Suppressor macrophage treated with lipopolysaccharide for 1 hour (primary cell): ENCODE measurements at places on chromosomes 13 and 19.

- DNase-seq: no peak
Measured at GRCh38 chr19:19305696-19306095, 14.6 kb downstream of the SUGP1 start.

GRCh38 chr13:98026457-98026857 lies 73.0 kb downstream of the IPO5 start:
- DNase-seq: no peak

DNA sequence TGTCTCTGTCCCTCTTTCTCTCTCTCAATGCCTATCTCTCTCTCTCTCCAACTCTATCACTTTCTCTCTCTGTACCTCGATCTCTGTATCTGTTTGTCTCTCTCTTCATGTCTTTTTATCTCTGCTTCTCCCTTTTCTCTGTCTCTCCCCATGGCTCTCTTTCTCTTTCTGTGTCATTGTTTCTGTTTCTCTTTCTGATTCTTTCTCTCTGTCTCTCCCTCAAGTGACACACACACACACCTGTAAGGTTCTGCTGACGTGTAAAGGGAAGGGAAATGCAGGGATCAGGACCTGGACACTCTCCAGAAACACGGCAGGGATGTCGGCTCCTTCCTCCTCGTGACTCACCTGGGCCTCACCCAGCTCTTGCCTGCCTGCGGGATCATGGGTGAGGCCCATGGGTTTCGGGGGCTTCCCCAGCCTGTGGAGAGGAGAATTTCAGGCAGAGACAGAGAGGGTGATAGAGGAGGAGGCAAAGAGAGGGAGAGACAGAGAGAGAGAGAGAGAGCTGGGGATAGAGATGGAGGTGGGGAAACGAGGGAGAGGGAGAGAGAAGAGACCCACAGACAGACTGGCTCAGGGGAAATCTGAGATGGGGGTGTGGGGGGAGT lies 5.4 kb upstream of the PLAUR start:
- DNase-seq: peak; percentile 62

- no peak for DNase-seq
Measured at GRCh38 chr13:98252931-98253470, 75.9 kb upstream of the RNF113B start.

GRCh38 chr19:40754611-40755247 lies 3.7 kb downstream of the SNRPA start:
- peak; percentile 82 for DNase-seq

DNA sequence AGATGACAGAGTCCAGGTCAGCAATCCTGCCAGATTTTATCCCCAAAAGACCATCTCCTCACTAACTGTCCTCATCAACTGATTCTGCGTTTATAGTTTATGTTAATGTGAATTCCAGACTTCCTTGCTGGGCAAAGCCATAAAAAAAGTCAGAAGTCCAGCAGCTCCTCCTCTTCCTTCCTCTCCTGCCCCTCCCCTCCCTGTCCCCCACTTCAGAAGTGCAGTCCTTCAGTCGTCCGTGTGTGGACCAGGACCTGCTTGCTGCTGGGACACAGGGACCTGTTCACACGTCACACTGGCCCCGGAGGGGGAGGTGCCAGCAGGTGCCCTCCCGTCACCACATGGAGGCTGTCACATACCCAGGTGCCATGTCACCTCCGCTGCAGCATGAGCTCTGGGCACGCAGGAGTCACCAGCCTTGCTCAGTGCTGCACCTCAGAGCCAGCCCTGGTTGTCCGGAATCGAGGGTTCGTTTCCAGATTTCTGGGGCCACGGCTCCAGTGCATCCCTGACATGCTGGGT lies 4.0 kb upstream of the MCF2L start:
- DNase-seq: no peak

GRCh38 chr13:61728471-61728870 lies 312.8 kb upstream of the PCDH20 start:
- DNase-seq: no peak

DNA sequence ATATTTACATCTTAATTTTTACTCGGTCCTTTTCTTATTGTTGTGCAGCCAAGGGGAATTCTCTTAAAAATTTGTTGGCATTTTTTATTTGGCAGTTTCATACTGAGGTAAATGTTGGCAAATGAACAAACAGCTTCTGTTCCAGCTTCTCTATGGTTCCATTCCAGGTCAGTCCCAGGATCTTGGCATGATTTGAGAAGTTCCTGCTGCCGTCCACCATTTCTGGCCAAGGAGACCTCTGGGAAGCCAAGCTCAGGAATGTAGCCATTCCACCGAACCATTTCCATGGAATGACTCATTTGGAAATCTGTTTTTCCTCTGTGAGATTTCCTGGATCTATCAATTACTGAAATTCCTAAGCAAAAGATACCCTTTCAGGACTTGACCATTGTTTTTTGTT lies 43.9 kb downstream of the SLC10A2 start:
- DNase-seq: no peak

DNA sequence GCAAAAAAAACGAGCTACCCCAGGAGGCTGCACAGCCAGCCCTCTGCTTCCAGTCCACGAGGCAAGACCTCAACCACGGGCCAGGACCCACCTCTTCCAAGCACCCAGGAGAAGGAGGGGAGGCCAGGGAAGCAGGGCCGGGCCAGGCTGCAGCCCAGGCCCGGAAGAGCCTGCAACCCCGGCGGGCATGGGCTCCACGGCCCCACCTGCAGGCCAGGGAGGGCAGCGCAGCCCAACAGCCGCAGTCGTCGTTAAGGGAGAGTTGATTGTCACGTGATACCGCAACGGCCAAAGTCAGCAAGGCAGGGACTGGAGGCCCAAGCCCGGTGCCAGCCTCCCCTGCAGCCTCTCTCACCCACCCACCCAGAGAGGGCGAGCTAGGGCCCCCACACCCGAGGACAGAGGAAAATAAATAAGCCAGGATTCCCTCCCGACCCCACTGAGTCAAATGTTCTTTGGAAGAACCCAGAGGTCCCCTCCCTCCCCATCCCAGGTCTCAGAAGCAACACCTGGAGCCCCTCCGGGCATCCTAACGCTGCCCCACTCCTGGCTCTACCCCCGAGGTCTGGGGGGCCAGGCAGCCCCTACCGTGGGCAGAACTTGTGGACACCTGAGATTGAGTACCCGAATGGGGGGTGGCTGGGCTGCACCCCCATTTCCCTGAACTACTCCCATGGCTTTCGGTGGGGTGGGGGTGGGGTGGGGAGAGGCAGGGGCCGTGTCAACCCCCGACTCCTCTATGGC lies 5.2 kb upstream of the REXO1 start:
- peak; percentile 88 for DNase-seq

GRCh38 chr19:8209462-8210378 lies 550 bp downstream of the CERS4 start:
- peak; percentile 33 for DNase-seq

GRCh38 chr13:40464337-40465014 lies 202.0 kb downstream of the FOXO1 start:
- no peak for DNase-seq

GRCh38 chr13:64718116-64718515 lies 2512.0 kb downstream of the PCDH9 start:
- no peak for DNase-seq

- DNase-seq: no peak
Measured at GRCh38 chr13:27421101-27421871, 3.1 kb upstream of the GTF3A start.

GRCh38 chr13:35994131-35994966 lies 136.8 kb downstream of the DCLK1 start:
- DNase-seq: no peak

GRCh38 chr13:94028650-94029049 lies 450.8 kb downstream of the DCT start:
- no peak for DNase-seq

- no peak for DNase-seq
Measured at GRCh38 chr13:21330126-21330861, 128.8 kb downstream of the ZDHHC20 start.

DNA sequence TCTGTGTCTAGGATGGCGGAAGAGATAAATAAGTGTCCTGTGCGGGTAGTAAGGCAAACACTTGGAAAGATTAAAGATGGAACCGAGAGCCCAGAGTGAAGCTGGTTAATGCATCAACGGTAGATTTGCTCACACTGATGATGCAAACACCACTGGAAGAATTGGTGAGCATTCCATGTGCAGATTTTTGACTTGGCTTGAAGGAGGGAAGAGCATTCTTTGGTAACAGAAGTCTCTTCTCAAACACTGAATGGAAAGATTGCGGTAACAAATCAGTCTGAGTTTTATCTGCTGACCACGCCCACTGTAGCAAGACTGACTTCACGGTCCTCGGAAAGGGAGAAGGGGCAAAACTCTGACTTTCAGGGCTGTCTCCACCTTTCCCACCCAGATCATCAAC lies 112.5 kb downstream of the COL4A1 start:
- no peak for DNase-seq

GRCh38 chr13:59280297-59280696 lies 883.4 kb downstream of the DIAPH3 start:
- DNase-seq: no peak

- no peak for DNase-seq
Measured at GRCh38 chr13:35159041-35159440, 217.0 kb downstream of the NBEA start.

DNA sequence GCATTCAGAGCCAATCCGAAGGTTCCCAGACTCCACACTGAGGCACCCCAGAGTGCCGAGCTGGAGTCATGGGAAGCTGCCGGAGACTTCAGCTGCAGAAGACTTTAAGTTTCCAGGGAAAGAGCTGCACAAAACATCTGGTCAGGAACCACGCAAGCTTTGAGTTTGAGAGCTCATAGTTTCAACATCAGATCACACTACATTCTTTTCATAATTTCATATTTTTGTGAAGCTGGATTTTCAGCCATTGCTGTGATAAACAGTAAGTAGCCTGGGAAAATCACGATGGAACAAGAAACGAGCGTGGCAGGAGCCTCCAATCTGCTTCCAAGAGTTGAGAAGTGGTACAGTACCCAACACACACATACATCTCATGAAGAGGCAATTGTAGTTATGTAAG lies 25.5 kb upstream of the ATP12A start:
- no peak for DNase-seq

GRCh38 chr19:955803-956765 lies 28.1 kb upstream of the WDR18 start:
- DNase-seq: no peak

- DNase-seq: no peak
Measured at GRCh38 chr13:58830841-58831240, 1199.3 kb downstream of the PCDH17 start.

GRCh38 chr19:7874897-7875273 lies 695 bp upstream of the PRR36 start:
- no peak for DNase-seq

- peak; percentile 50 for DNase-seq
Measured at GRCh38 chr13:20400774-20401173, 124.9 kb downstream of the CRYL1 start.

- DNase-seq: no peak
Measured at GRCh38 chr19:3945838-3946237, 13.0 kb downstream of the NMRK2 start.

GRCh38 chr13:98176777-98177608 lies at the start of gene RNF113B:
RNF113B (minus strand) TSS chr13:98177269; CDS start chr13:98177236, 33 bp downstream.
- DNase-seq: no peak
